ENCODE measurements at places on chromosomes 7 and 10.

GRCh38 chr10:33483124-33483815 is 148.8 kb upstream of the NRP1 start:
- no peak for DNase-seq

DNA sequence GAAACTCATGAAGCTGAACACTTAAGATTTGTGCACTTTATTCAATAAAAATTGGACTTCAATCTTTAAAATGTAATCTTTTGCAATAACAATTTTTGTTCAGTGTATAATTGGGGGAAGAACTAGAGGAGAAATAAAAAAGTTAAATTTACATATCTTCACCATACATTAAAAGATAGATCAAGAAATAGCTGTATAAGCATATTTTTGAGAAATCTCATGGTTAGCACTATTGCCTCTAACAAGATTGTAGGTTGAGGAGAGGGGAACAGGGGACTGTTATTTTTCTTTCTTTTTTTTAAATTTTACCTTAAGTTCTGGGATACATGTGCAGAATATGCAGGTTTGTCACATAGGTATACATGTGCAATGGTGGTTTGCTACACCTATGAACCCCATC is 5.3 kb downstream of the AMPH start:
- DNase-seq, result no peak

GRCh38 chr10:31143331-31143935 is 111.8 kb upstream of the ZNF438 start:
- DNase-seq, result no peak

- no peak for DNase-seq
These were observed 5.3 kb upstream of the OIT3 start for GRCh38 chr10:72888151-72888638.

DNA sequence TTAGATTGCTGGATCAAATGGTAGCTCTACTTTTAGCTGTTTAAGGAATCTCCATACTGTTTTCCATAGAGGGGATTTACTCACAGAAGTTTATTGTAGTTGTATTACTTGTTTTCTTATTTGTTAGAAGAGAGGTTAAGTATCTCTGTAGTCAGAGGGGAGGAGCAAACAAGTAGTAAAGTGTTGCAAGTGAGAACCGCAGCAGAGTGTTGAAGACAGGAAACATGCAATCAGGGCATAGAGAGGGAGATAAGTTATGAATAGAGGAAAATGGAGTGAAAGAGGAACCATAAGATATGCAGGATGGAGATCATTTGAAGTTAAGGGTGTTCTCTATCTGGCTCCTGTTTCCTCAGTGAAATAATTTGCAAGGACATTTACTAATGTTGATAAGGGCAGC is 331.4 kb upstream of the TMEM229A start:
- no peak for DNase-seq

DNA sequence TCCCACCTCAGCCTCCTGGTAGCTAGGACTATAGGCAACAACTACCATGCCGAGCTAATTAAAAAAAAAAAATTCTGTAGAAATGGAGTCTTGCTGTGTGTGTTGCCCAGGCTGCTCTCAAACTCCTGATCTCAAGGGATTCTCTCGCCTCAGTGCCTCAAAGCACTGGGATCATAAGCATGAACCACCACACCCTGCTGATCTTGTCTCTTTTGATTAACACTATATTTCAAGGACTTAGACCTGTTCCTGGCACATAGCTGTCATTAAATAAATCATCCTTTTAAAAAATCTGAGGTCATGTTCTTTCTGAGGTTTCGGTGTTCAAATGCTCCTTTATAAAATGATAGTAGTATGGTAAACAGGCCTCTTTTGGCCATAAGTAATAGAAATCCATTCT is 4.8 kb downstream of the PALS2 start:
- DNase-seq, result no peak

DNA sequence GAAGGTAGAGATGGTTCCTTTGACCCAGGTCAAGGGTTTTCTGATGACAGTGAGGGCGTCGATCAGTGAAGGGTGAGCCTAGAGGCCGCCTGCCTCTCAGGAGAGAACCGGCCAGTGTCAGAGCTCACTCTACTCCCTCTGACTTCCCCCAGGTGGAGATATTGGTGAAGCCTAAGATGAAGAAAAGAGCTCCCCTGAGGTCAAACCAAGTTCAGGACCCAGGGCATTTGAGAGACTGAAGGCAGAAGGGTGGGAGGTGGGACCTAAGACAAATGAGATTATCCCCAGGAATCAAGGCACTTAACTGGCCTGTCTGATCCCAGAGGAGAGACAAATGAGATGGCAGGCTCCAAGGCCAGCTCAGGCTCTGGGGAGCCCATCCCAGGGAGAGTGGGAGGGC is 104.7 kb downstream of the CDH23 start:
- no peak for DNase-seq

DNA sequence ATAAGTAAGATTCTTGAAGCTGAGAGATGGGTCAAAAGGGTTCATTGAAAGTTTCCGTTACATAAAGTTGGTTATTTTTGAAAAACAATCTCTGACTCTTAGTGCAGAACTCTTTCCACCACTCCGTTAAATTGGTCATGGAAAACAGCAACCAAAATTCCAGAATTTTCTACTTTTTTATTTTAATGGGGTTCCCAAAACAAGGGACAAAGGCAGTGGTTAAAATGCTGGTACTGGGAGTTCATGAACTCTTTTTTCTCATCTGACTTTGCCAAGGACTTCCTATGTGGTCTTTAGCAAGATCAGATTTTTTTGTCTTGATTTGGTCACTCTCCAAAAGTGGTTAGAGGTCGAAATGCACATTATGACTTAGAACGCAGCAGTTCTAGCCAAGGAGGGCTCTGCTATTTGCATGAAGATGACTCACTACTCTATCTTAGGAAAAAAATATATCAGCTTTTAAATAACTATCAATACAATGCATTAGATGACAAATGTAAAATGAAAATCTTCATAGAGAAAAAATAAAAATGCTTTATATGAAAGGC is 145.7 kb downstream of the REEP3 start:
- no peak for DNase-seq

- no peak for DNase-seq
These were observed 621.9 kb downstream of the ACTR3B start for GRCh38 chr7:153381275-153382040.

- DNase-seq, result no peak
These were observed 32.7 kb upstream of the ZNF438 start for GRCh38 chr10:31064348-31064747.

DNA sequence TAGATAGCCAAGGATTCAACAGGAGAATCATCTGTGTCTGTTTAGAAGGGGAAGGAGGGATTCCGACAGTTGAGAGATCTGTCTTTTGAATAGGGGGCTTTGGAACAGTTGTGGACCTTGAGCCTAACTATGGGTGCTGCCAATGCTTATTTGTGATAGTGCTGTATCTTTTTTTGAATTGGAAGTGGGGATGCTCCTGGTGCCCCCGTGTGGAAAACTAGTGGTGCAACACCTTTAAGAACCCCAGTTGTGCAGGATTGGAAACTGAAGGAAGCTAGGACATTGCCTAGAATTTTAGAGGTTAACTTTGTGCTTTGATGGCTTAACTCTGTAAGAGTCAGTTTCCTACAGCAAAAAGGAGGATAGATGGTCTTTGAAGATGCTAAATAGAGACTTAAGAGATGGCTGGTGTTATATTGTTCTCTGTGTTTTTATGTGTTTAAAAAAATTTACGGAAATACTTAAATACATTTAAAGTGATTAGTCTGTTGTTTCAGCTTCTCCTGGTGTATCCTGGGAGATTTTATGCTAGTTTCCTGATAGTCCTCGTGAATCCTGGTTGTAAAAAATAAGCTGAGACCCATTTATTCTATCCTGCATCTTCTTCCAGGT is 69.3 kb downstream of the AP3M1 start:
- peak; percentile 2 for DNase-seq

DNA sequence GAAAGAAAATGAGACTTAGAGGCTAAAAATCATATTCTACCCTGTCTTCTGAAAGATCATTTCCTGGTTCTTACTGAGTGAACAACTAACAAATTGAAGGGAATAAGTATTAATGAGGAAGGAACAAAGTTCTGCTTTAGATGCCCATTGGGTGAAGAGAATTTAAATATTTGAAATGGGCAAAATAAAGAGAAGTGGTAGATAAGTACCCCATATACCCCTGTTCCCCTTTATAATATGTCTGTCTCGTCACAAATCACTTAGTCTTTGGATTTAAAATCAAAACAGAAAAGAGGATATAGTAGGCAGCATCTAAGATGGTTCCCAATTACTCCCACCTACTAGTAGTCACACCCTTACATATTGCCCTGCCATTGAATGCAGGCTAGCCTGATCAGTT is 13.2 kb downstream of the TES start:
- DNase-seq, result no peak

DNA sequence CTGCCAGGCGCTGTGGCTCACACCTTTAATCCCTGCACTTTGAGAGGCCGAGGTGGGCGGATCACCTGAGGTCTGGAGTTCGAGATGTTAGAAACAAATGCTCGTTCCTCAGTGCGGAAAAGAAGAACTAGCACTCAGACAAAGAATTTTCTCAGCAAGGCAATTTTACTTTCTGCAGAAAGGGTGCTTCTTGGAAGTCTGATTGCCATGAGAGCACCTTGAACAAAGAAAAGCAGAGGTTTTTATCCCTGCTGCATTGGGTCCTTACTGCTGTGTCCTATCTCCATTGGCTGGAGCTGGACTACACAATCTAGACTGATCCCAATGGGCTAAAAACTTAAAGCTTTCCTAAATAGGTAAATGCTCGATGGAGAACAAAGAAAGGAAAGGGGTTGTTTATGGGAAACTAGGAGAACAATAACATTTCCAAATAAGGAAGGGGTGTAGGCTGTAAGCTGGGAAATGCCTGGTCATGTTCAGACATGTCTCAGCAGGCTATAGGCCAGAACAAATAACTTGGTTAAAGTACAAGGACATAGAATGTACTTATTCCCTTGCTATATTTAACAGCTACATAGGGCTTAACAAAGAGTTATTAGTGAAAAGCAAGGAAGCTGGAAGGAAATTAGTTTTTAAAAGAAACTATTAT is 26.1 kb upstream of the ACTR3B start:
- no peak for DNase-seq

DNA sequence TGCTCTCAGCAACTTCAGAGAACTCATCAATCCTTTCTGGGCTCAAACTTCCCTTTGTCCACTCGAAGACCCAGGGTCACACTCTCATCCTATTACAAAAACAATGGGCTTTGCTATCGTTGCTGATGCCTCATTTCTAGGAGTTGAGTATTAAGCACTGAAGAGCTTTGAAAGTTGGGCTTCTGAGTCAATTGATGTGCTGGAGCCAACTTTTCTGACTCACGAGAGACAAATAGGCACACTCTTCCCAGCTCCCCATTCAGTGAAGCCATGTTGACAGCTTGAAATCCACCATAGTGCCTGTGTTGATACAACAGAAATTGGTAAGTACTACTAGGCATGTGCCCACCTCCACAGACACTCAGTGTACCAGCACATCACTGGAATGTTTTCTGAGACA is 97.5 kb upstream of the PRSS58 start:
- no peak for DNase-seq

DNA sequence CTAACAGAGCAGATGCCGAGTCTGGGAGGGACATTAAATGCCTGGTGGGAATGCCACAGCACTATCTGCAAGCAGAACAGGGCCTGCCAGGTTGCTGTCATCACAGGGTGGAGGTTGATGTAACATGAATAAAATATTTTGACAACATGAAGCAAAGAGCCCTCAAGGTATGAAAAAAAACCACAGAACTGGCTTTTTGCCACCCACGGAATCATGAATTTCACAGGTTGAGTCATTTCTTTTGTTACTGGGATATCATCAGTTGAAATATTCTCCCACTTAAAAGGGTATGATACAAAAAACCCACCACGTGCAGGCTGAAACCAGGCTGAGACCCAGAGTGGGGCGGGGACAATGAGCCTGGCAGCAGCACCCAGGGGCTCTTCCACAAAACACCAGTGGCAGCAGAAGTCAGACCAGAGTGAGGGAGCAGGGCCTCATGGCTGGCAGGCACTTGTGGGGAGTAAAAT is 220.1 kb downstream of the TNS3 start:
- no peak for DNase-seq

GRCh38 chr10:71761105-71761511 is 12.2 kb downstream of the VSIR start:
- no peak for DNase-seq

DNA sequence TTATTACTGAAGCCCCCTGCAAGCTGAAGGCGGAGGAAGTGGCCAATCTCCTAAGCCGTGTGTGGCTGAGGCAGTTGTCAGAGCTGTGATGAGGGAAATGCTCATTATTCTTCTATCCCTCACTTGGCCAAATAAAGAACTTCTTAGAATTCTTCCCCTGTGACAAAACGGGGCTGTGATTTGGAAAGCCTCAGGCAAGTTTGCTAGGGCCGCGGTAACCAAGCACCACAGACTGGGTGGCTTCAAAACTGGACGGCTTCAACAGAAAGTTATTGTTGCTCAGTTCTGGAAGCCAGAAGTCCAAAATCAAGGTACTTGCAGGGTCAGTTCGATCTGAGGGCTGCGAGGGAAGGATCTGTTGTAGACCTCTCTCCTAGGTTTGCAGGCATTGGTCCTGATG is 72.3 kb upstream of the STEAP1B start:
- DNase-seq, result no peak

GRCh38 chr7:108484137-108484536 is 27.9 kb upstream of the NRCAM start:
- DNase-seq, result no peak

DNA sequence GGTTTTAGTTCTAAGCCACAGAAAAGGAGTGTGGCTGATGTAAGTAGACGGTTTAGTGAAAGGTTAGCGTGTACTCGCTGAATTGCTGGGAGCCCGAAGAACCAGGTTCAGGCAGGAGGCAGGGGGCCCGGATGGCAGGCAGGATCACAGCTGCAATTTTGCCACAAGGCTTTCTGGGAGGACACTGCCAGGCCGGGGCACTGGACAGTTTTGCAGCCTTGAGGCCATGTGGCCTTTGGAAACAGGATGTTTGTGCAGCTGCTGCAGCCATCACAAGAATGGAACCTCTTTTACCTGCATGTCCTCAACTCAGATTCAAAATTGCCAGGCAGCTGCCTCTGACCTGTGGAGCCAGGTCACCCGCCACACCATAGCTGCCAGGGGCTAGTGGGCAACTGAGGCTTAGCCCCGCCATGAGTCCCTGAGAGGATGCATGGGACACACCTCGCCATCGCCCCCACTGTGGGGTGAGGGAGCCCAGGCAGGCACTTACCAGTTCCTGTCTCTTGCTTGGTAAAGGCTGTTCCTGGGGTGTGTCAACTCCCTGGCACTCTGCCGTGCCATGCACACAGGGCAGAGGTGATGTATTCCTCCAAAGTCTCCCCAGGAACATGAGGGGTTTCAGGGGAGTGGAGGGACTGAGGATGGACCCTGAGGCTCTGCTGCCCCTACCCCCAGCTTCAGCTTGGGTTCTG is 188.6 kb downstream of the RPS24 start:
- DNase-seq, result no peak

DNA sequence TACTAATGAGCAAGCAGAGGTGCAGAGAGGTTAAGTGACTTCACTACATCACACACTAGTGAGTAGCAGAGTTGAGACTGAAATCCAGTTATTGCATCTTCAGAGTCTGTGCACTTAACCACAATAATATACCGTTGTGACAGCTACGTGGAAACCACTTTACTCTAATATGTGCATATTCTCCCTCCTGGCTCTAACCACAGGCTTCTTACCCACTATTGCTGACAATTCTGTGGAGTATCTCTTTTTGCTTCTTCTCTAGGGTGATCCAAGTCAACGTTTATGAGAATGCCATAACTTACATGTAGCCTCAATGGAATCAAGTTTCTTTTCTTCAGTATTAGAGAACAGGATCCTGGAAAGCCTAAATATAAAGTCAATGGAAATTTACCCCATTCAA is 64.2 kb upstream of the MEOX2 start:
- DNase-seq, result no peak

Data from stimulated activated CD8-positive, alpha-beta memory T cell treated with anti-CD3 and anti-CD28 coated beads, Interleukin-12 subunit alpha, Interleukin-12 subunit beta, amount 100 ng/mL, for 4 hours (primary cell).